ENCODE measurements at places on chromosomes 4 and X.

GRCh38 chrX:45134315-45134731, 66.4 kb downstream of the DIPK2B start:
- DNase-seq: no peak

DNA sequence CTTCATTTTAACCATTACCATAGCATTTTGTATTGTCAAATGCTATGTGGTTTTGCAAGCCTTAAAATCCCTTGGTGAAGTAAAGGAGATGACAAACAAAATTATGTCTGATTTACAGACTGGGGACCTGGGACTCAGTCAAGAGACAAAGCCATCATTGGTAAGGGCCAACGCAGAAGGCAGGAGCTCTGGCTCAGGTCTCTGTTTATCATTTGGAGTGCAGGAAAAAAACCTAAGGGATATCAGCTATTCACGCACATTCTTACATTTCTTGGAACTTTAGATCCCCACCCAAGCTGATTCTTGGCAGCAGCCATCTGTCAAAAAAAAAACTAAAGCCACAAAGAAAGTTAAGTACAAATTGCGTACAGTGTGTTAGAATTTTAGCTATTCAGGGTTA, 731.9 kb downstream of the STPG2 start:
- no peak for DNase-seq

GRCh38 chrX:33840176-33840575, 291.9 kb downstream of the FAM47A start:
- peak; percentile 62 for DNase-seq

DNA sequence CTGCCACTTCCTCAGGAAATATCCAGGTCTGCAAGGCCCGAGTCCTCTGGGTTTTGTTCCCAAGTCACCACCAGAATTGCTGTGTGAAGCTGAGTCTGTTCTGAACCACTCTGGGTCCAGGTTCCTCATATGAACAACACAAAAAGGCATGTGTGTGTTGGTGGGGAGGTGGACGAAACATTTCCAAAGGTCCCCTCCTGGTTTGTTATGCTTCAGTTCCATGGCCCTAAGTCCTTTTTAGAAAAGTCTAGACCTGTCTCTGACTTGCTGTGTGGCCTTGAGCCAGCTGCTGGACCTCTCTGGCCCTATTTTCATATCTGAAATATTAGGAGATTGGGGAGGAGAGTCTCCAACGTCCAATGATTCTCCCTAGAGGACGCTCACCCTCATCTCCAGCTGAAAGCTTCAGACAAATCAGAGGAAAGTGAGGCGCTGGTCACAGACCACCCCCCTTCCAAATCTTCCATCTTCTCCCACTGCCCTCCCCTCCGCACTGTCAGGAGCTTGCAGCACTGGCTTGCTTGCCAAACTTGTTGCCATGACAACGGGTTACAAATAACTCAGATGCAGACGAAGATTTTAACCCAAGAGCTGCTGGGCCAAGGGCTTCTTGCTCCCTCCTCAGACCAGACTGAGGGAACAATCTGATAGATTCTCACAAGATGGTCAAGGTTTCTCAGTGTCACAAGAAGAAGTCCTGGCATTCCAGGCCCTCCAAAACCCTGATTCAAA, 64.5 kb downstream of the SMC1A start:
- no peak for DNase-seq

- no peak for DNase-seq
Measured at GRCh38 chr4:33107814-33108213, 2387.6 kb downstream of the PCDH7 start.

- DNase-seq: no peak
Measured at GRCh38 chrX:107630031-107630689, 1.9 kb downstream of the PRPS1 start.

- no peak for DNase-seq
Measured at GRCh38 chrX:151039351-151039750, 56.2 kb downstream of the HMGB3 start.

- DNase-seq: peak; percentile 18
Measured at GRCh38 chr4:153154007-153154975, 50.0 kb upstream of the TRIM2 start.

DNA sequence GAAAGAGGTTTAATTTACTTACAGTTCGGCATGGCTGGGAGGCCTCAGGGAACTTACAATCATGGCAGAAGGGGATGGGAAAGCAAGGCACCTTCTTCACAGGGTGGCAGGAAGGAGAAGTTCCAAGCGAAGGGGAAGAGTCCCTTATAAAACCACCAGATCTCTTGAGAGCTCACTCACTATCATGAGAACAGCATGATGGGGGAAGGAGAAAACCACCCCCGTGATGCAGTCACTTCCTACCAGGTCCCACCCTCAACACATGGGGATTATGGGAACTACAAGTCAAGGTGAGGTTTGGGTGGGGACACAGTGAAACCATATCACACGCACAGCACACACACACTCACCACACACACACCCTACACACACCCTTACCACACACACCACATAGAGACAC, 104.3 kb downstream of the DCTD start:
- no peak for DNase-seq

GRCh38 chr4:58081356-58081755, 971.2 kb upstream of the IGFBP7 start:
- no peak for DNase-seq

All from NCI-H748 treated with DMSO at 0.1 percent for 48 hours (cell line).